ENCODE measurements at places on chromosomes 5 and 9.

DNA sequence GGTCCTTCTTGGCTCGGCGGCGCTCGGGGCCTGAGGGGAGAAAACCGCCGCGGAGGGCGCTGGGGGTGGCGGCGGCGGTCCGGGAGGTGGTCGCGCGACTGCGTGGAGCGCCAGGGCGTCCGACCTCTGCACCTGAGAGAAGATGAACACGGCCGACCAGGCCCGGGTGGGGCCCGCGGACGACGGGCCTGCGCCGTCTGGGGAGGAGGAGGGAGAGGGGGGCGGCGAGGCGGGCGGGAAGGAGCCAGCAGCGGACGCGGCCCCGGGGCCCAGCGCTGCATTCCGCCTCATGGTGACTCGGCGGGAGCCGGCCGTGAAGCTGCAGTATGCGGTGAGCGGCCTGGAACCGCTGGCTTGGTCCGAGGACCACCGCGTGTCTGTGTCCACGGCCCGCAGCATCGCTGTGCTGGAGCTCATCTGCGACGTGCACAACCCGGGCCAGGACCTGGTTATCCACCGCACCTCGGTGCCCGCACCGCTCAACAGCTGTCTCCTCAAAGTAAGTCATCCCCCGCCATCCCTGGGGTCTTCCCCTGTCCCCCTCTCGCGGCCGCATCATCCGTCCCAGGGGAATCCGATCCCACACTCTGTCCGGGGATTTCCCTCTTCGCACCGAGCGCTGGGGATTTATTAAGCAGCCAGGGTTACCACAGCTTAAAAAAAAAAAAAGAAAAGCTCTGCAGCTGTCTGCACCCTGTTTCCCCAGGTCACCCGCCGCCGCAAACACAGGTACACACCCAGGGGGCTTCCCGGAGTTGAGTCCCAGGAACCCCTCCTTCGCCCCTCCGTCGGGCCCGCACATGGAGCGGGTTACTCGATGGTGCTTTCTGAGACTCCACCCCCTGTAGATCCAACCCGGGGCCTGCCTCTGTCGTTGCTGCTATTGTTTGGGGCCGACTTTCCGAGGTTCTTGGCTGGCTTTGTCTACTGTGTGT lies at the start of gene GTF3C4:
Gene GTF3C4, plus strand, starts transcription at position 8 of the 935 bp plus-strand sequence. Its CDS starts 135 bp downstream, at position 143.
- DNase-seq, result peak; percentile 72

GRCh38 chr5:36733183-36733582 lies 126.8 kb downstream of the SLC1A3 start:
- no peak for DNase-seq

- DNase-seq, result no peak
Observed at GRCh38 chr5:151496041-151496484, 48.7 kb downstream of the SLC36A1 start.

GRCh38 chr5:132679166-132679565 lies 5.4 kb downstream of the IL4 start:
- DNase-seq, result no peak

GRCh38 chr5:96640696-96641095 lies 21.5 kb upstream of the CAST start:
- no peak for DNase-seq

- DNase-seq, result no peak
Observed at GRCh38 chr5:77849308-77849900, 73.3 kb upstream of the TBCA start.

GRCh38 chr5:43348207-43348606 lies 35.0 kb upstream of the HMGCS1 start:
- DNase-seq, result no peak

- no peak for DNase-seq
Observed at GRCh38 chr9:14924230-14925219, 14.3 kb upstream of the FREM1 start.

GRCh38 chr9:114180696-114181606 lies 25.6 kb downstream of the COL27A1 start:
- no peak for DNase-seq

GRCh38 chr9:89536145-89536574 lies 38.2 kb upstream of the SEMA4D start:
- peak; percentile 52 for DNase-seq

- DNase-seq, result no peak
Observed at GRCh38 chr5:180908998-180909731, 10.2 kb downstream of the BTNL8 start.

DNA sequence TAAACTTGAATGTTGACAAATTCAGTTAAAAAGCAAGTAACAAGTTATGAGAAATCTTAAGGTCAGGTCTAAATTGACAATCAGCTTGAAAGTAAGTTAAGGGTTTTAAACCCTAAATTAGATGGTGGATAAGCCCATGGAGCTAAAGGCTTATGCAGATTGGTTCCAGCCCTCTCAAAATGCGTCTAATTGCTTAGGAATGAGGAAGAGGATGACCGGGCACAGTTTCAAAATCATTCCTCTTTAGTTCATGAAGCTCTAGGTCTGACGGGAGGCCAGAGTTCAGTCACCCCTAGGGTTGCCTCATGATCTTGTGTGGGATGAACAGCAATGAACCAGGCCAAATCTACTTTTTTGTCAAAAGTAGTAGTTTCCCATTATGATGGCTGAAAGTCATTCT lies 75.4 kb downstream of the SLC38A9 start:
- DNase-seq, result no peak

DNA sequence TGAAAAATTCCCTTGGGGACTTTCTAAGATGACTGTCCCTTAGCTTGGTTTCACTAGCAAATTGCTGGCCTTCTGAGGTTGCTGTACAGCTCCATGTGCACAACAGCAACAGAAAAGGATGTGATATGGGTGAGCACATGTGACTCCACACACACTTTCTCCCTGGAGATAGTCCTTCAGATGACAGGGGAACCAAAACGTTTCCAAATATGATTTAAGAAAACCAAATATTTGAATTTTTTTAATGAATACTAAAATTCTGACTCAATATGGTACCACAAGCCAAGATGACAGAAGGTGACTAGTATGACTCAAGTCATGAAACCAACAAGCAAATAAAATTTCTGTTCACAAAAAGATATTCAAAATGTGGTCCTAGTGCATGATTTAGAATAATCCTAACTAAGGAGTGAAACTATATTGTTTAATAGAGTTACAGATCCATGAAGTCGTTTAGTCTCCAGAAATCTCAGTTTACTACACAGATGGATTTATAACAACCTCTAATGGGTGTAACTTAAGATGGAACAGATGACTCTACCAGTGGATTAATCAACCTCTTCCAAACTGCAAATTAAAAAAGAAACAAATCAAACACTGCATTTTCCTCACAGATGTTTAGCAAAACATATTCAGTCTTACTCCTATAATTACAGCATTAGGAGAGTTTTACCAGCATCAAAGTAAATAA lies 144.8 kb upstream of the PIK3R1 start:
- no peak for DNase-seq

DNA sequence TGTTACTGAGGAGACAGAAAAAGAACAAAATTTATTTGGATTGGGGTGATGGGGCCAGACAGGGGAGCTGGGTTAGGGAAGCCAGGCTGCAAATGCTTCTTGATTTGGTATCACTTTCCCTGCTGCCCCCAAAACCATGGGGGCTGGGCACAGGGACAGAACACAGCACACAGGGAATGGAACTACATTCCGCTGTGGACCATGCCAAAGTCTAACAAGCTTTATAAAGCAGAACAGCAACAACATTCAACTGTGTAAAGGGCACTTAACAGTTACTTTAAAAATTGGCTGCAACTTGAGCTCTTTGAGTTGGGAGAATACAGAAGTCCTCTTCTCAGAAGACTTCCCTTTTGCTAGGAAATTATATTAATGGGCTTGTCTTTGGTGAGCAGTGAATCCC lies 23.8 kb downstream of the C5orf58 start:
- DNase-seq, result no peak

DNA sequence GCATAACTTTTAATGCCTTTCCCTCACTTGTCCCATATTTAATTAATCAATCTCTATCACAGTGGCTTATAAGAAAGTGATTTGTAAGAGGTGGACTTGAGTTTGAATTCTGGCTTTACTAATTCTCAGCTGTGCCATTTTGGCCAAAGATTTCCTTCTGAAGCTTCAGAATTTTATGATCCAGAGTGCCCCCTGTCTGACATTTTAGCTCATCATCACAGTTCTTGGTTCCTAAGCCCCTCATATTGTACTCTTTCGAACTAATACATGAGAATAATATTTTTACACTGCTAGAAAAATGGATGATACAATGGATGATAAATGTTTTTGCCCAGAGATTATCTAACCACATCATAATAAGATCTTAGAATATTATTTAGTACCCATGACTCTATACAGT lies 1014.1 kb downstream of the PTPRD start:
- no peak for DNase-seq

- no peak for DNase-seq
Observed at GRCh38 chr9:35615981-35616680, 2.1 kb downstream of the CD72 start.

GRCh38 chr5:36659411-36659810 lies 53.0 kb downstream of the SLC1A3 start:
- no peak for DNase-seq

GRCh38 chr9:37085233-37085632 lies 35.1 kb upstream of the ZCCHC7 start:
- DNase-seq, result no peak

- DNase-seq, result no peak
Observed at GRCh38 chr9:89872913-89873707, 268.3 kb downstream of the GADD45G start.

- DNase-seq, result no peak
Observed at GRCh38 chr5:111548992-111549649, 36.8 kb upstream of the STARD4 start.

DNA sequence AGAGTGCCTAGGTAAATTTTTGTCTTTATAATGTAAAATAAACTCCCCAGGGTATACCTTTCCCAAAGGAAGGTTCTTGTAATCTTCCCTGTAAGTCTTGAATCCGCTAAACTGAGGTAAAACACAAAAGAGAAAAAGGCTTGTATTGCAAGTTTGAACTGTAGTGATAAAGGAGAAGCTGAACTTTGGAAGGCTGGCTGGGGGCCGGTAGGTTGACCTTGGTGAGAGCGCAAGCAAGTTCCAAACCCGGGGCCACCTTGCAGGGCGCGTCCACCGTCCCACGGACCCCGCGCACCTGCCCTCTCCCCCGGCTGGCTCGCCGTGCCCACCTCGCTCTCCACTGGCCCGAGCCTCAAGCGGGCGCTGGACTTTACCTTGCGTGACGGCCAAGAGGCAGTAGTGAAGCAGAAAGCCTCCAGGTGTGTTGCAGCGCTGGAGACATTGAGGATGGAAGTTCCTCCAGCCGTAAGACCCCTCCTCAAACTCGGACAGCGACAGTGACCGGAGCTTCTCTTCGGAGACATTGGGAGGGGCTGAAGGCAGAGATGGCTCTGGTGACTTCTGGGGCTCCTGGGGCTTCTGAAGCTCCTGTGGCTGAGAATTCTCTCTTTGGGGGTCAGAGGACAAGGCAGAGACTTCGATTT lies 428 bp downstream of the SLCO4C1 start:
- DNase-seq, result no peak

GRCh38 chr9:36946653-36947052 lies 87.4 kb downstream of the PAX5 start:
- no peak for DNase-seq

DNA sequence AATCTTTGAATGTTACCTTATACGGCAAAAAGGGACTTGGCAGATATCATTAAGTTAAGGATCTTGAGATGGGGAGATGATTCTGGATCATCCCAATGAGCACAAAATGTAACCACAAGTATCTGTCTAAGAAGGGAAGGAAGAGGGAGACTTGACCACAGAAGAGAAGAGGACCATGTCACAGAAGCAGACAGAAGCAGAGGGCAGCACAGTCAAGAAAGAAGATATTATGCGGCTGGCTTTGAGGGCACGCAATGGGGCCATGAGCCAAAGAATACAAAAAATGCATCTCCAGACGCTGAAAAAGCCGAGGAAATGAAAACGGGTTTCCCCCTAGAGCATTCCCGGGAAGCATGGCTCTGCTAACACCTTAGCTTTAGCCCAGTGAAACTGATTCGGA lies 225.3 kb downstream of the NR2F1-AS1 start:
- no peak for DNase-seq

DNA sequence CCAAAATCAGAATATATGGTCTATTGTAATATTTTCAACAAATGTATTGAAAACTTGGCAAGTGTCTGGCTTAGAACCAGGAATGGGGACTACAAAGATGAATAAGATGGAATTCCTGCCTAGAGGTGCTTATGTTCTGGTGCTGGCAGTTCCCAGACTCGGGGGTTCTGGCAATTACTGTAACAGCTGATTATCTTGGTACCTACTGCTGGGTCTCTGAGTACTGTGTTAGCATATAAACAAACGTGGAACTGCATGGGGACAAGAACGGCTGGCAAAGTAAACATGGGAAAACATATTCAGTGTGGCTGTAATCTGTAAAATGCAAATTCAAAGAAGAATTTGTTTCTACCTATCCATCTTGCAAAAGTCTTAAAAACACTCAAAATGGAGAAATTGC lies 89.9 kb downstream of the SLC24A2 start:
- no peak for DNase-seq

- no peak for DNase-seq
Observed at GRCh38 chr9:28073270-28073669, 500.0 kb upstream of the C9orf72 start.

DNA sequence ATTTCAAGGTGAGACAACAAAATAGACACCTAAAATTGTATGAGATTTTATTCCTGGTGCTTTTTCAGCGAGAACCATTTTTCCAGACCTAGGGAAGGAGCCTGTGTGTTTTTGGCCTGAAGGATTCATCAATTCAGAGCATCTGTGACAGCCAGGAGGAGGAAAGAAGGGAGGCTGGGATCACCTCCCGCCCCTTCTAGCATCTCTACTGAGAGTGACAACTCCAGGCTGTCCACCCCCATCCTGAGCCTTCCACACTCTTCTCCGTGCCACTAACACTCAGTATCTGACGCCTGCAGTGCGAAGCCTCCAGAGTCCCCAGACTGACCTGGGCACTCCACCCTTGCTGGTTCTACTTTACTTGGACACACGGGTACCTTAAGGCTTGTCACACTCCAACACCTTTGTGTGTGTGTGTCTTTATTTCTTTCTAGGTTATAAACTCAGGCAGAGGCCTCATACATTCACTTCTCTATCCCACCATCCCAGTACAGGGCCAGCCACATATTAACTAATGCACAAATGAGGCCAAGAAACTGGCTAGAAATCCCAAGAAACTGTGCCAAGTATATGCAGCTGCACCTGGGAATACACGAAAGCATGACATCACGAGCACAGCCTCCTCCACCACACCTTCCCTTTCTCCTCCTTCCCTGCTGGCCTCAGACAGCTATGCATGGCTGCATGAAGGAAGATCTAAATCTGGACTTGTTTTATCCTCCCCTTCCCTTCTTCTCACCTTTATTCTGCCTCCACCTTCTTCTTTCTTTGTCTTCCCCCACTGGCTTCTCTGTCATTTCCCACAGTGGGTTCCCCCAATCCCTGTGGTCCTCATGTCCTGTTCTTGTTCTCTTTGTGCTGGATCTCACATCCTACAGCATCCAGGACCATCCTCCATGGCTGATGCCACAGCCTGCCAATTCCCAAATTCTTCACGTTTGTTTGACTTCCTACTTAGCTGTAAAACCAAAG lies 16.0 kb downstream of the S1PR3 start:
- no peak for DNase-seq

- peak; percentile 36 for DNase-seq
Observed at GRCh38 chr9:78213712-78214111, 22.2 kb upstream of the CEP78 start.

GRCh38 chr5:154351141-154351540 lies 94.7 kb upstream of the SAP30L start:
- DNase-seq, result no peak
